ENCODE measurements at places on chromosomes 11 and 22. TPM values are rescaled to one million over a fixed set of nuclear protein-coding genes. Genes with fewer than 3 reads are reported as not detected.

DNA sequence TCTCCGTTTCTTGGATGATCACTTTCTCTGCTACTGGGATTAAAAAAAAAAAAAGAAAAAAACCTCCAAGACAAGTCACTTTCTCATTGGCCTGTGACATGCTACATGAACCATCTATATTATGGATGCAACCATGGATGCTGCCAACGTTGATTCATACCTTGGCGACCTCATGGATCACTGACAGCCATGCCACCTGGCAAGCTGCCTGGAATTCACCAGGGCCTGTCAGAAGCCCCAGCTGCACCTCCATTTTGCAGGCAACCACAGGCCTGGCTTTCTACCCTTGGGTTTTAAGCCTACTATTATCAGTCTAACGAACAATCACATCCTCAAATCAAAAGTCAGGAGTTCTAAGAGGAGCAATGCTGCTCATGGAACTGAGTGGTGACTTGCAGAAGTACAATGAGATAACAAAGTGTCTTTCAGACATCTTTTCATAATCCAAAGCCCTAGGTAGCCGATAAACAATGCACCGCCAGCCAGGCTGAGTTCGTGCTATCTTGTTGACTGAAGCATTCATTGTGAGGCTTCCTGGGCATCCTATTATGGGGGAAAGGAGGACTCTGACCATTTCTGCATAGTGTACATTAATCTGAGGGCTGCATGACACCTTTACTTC, 48.0 kb upstream of the CADM1 start:
- H3K36me3 ChIP-seq: no peaks in the 10 kb centered on the region
- H3K4me3 ChIP-seq: no peak overlapping the region
- H3K27ac ChIP-seq: no peak overlapping the region
- H3K27me3 ChIP-seq: no peaks in the 10 kb centered on the region

GRCh38 chr11:65903068-65903481, 2.9 kb upstream of the FOSL1 start:
- peak overlapping the region; percentile 59 for H3K27ac ChIP-seq
- no peaks in the 10 kb centered on the region for H3K36me3 ChIP-seq
- no peaks in the 10 kb centered on the region for H3K4me1 ChIP-seq
- peaks cover 70% of the 10 kb centered on the region for H3K27me3 ChIP-seq

GRCh38 chr11:127130321-127130720, 129.8 kb upstream of the KIRREL3 start:
- DNase-seq: no peak
- H3K36me3 ChIP-seq: no peaks in the 10 kb centered on the region
- peaks cover 8% of the 10 kb centered on the region for H3K27me3 ChIP-seq

DNA sequence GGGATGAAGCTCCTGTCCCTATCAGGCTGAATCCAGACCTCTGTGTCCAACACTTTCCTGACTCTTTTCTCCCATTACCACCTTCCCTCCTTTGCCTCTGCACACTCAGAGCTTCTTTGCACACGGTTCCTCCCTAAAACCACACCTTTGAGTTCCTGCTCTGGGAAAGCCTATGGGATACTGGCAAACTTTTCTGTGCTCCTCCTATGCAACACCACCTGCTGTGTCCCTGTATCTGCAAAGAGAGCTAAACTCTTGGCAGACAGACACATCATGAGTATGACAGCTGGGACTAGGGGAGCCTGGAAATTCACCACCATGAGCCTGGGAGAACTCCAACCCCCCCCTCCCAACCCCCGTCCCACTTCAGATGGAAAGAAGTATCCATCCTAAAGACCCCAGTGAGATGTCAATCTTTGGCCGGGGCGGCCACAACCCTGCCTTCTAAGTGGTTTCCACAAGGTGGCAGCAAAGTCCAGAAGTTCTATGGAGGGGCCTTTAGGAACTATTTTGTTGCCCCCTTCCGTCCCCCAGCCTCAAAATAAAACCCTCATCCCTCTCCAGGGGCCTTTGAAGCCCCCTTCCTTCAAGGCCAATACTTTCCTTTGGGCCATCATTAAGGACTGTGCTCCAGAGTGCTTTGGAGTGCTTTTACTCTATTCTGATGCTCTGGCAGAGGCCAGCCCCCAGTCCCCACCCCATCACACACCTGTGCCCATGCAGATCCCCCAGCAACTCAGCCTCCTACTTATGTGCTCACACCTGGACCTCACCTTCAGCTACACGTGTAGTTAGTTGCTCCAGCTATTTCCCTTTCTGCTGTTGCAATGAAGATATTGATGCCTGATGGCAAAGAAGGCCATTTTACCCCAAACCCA, 19.4 kb downstream of the HTR3A start:
- no peak overlapping the region for H3K27ac ChIP-seq
- DNase-seq: no peak
- H3K36me3 ChIP-seq: no peaks in the 10 kb centered on the region
- no peaks in the 10 kb centered on the region for H3K4me1 ChIP-seq

Gene SLC7A4
- 3.3 TPM for total RNA-seq

Gene GGTLC2
- total RNA-seq: not detected

Gene MS4A12
- total RNA-seq: not detected

Gene RNF169
- 18.8 TPM for total RNA-seq

DNA sequence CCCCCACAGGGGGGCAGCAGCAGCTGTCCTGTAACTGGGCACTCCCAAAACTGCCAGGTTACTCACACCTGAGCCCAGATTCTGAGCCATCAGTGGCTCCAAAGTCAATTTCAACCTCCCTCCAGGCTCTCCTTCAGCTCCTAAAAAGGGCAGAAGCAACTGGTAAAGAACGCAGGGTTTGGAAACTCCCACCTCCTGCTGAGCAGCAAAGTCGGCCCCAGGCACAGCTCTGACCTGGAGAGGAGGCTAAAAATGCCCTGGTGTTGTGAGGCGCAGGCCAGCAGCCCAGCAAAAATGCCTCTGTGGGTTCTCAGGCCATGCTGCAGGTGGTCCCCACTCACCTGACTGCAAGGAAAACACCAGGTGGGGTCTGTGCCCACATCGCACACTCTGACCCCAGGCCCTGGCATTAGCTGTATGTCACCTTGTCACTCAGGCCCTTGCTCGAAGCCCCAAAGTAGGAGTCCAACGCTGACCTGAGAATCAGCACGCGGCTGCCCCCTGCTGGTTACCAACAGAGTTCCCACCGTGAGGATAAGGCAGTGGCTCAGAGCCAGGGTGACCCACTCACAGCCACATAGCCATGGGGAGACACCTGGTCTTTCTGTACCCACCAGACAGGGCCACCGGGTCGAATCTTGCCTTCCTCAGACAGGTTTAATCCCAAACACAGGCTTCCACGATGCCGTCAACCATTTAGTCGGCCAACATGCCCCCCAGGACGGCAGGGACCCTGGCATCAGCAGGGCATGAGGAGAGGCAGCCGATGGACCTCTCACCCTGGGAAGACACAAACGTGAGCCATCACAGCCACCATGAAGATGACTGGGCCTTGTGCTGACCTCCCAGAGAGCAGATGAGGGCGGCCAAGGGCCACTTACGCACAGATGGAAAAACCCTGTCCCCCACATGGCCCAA, 11.1 kb downstream of the POLR3H start:
- no peaks in the 10 kb centered on the region for H3K27me3 ChIP-seq
- no peak for DNase-seq
- H3K4me1 ChIP-seq: no peaks in the 10 kb centered on the region
- H3K27ac ChIP-seq: peak overlapping the region; percentile 21
- peaks cover 14% of the 10 kb centered on the region for H3K36me3 ChIP-seq

DNA sequence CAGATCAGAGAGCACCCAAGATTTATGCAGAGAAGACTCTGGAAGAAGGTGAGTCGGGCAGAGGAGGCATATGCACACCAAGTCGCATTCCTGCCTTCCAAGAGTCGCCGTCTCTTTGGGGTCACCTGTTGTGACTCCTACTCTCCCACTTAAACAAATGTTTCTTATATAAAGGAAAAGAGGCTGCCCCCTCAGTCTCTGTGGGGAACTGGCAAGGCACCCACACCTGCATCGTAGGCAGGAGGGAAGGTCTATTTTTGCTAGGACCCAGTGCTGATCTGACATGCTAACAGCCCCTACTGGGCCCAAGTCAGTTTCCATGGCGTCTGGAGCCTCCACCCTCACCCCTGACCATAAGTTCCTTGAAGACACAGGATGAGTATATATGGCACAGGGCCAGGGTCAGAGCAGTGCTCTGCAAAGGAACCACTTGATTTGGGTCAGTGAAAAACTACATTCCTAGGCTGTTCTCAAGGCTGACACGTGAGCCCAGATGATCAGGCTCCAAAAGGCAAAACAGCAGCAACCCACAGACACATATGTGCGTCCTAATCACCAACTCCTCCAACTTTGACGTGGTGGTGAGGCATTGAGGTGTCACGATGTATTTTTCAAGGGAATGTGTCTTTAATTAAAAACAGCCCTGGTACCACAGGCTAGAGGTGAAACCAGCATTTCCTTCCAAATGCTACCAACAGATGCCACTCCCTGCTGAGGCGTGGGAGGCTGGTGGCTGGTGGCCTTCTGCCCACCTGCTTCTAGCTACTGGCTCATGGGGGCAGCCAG, 55.6 kb upstream of the CSNK2A3 start:
- H3K4me3 ChIP-seq: no peak overlapping the region
- peaks cover 5% of the 10 kb centered on the region for H3K27me3 ChIP-seq
- H3K27ac ChIP-seq: no peak overlapping the region
- DNase-seq: no peak

DNA sequence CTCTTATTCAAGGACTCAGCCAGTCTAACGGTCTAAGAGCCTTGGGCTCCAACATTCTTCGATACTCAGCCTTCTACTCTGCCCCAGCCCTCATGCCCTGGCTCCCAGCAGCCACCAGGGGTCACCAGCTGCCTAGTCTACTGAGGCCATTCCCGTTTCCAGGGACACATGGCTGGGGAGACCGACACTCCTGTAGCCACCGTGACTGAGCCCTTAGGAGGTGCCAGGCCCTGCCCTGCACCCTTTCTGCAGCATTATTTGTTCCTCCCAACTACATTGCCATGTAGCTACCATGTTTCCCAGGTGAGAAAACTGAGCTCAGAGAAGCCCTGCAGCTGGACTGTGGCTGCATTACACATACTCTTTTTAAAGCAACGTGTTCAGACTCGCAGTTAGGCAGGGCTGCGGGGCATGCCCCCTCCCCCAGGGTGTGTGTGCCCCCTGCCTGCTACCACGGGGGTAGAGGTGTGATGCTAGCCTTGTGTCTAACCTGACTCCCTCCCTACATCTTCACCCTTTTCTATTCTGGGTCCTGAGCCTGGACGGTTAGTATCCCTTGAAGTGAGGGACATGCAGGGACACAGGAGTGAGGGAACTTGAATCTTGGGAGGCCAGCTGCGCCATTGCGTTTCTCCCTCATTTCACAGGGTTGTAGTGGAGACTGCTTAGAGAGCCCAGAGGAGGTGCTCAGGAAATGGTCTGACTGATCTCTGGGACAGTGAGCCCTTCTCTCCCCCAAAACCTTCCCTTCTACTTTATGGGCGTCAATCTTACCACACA, 17.5 kb downstream of the ATG16L2 start:
- H3K27me3 ChIP-seq: no peaks in the 10 kb centered on the region
- peaks cover 19% of the 10 kb centered on the region for H3K4me1 ChIP-seq

Gene SYCE3
- not detected for total RNA-seq

Gene UPK3A
- total RNA-seq: 0.62 TPM

GRCh38 chr11:112589155-112589554, 328.5 kb upstream of the PLET1 start:
- H3K4me1 ChIP-seq: peaks cover 40% of the 10 kb centered on the region
- no peaks in the 10 kb centered on the region for H3K36me3 ChIP-seq
- H3K27me3 ChIP-seq: peaks cover 8% of the 10 kb centered on the region

DNA sequence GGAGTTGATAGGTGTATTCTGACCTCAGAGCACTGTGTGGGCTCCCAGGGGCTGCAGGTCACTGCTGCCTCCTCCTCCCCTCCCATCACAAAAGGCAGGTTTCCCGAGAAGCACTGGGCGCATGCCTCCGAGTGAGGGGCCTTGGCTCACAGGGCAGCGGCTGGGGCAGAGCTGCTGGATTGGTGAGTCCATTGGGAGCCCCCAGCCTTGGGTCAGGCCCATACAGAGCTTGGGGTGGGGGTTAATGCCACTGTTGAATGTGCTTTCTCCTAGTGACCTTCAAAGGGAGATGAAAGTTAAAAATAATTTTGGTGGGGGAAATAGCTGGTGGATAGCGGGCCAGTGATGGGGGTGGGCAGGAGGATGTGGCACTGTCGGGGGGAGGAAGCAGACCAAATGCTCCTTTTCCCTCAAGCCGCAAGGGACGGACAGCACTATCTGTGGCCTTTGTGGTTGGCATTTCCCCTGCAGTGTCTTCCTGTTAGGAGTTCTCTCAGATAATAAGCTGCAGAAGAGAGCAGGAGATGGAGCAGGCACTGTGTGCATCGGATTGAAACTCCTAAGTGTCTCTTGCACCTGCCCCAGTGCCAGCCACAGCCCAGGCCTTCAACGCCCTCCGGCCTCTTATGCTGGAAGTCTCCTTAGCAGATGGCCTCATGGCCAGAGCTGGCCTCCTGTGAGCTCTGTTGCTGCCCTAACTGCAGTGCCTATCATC, 3.2 kb downstream of the TUBA8 start:
- no peaks in the 10 kb centered on the region for H3K36me3 ChIP-seq
- H3K4me1 ChIP-seq: peaks cover 8% of the 10 kb centered on the region
- no peak for DNase-seq
- peaks cover 39% of the 10 kb centered on the region for H3K27me3 ChIP-seq
- no peak overlapping the region for H3K4me3 ChIP-seq

DNA sequence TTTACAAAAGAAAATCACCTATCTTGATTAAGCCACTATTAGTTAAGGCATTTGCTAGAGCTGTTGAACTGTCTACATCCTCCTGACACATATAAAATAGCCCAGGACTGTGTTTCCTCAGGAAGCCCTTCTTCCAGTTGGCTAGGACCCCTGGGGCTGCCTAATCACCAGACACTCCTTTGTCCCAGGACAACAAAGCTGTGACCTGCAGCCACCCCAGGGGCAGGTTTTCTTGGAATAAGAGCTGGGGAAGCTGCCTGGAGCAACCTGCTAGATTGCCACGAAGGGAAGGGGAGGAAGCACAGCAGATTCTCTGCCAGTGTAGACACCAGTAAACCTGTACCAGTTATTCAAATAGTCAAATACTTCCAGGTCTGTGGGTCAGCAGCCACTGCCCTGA, 17.6 kb downstream of the CHST1 start:
- peaks cover 5% of the 10 kb centered on the region for H3K4me1 ChIP-seq
- no peak overlapping the region for H3K27ac ChIP-seq
- H3K4me3 ChIP-seq: no peak overlapping the region

DNA sequence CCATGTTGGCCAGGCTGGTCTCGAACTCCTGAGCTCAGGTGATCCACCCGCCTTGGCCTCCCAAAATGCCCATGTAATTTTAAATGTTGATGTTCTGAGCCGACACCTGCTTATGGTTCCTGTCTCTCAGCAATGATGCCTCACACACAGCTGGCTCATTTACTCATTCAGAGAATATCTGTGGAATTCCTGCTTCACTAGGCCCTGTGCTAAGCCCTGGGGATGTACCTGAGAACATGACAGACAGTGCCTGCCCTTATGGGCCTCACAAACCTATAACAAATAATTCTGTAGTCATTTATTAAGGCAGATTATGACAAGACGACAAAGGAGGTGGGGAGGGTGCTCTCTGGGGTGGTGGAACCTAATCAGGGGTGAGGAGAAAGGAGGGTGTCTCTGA, 93.7 kb downstream of the PRR5L start:
- peaks cover 22% of the 10 kb centered on the region for H3K4me1 ChIP-seq
- no peak overlapping the region for H3K27ac ChIP-seq
